ENCODE measurements at places on chromosomes 7 and 10.
A peak's percentile ranks its signal among the peaks of the same experiment; 100 is the strongest.

DNA sequence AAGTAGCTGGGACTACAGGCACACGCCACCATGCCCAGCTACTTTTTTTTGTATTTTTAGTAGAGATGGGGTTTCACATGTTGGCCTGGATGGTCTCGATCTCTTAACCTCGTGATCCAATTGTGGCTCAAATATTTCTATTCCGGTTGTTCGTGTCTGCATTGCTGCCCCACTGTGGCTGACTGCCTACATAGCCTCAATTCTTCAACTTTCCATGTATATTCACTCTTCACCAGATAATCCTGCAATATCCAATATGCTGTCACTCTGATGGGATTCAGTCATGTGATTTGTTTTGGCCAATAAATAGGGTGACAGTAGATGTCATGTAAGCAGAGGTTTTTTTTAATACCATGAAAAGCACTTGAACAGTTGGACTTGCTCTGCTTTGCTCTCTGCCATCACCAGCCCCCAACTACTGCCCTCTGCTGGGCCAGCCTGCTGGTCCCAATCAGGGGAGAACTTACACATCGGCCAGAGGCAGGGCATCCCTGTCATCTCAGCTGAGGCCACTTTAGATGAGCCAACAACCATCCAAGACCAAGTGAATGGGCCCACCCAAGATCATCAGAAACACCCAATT lies 56.7 kb downstream of the NSUN6 start:
- no peak for DNase-seq

DNA sequence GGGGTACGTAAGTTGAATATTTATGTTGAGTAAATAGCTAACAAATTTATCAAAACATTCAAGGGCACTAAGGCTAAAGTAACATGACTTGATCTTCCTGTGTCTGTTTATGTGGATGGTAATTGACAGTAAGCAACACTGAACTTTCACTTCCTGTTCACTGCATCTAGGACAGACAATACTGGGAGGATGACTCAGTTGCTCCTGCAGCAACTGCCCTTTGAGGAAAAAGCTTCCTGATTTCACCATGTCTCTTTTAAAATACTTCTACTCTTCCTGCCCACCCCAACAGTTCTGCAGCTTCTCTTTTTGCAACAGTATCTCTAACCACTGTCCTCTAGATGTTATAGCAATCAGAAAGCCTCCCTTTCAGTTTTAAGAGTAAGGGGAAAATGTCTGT lies 76.6 kb upstream of the HGF start:
- no peak for DNase-seq

DNA sequence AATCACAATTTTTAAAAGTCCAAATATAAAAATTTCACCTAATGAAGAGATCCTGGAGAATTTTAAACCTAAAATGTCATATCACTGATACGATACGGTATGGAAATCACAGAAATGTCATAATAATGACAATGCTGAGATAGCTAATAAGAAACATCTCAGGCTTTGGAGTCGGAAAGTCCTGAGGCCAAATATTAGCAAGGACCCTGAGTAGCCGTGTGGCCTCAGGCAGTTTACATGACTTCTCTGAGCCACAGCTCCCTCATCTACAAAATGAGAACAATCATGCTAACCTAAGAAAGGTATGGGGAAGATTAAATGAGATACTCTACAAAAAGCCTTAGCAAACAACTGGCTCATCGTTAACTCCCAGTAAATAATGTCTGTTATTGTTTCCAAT lies 100.9 kb upstream of the NEBL start:
- no peak for DNase-seq

GRCh38 chr10:102802920-102803534 lies 34.2 kb downstream of the CYP17A1 start:
- peak; percentile 95 for DNase-seq

DNA sequence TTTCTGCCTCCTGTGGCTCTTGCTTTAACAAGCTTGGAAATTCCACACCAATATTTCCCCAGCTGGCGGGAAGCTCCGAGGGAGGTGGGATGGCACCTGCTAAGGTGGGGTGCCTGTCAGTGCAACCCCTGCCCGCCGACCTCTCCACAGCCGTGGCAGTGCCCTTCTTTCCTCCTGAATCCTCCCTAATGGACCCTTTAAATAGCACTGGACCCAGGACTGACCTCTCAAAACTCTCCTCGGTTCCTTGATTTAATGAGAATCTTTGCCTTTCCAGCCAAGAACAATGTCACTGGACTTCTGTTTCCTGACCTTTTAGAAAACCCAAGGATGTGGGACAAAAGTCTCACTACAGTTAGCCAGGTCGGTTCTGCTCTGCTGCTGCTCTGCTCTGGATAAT lies 63.2 kb upstream of the EXOC6 start:
- DNase-seq = no peak

GRCh38 chr7:127413326-127413725 lies 20.8 kb upstream of the ZNF800 start:
- DNase-seq = no peak

- DNase-seq = peak; percentile 63
These were observed at the start of the genes ALKBH4 and LRWD1 for GRCh38 chr7:102464577-102465280. ALKBH4 (minus strand) TSS chr7:102464863; CDS start chr7:102464836, 27 bp downstream. LRWD1 (plus strand) TSS chr7:102464984; CDS start chr7:102465081, 97 bp downstream.

DNA sequence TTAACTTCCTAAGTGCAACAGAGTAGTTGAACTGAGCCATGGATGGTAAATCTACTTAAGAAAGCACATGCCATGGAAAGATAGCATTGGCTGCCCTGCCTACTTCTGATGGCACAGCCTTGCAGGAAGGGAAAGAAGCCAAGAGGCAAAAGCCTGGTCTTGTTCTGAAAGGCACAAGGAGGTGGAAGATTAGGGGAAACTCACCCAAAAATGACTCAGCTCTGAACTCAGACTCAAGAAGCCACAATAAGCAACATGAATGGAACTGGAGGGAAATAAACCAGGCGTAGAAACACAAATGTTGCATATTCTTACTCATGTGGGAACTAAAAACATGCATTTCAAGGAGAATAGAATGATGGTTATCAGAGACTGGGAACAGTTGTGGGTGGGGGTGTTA lies 20.8 kb upstream of the ALOX5 start:
- DNase-seq = no peak

- no peak for DNase-seq
These were observed 12.7 kb downstream of the AP5Z1 start for GRCh38 chr7:4787947-4788626.

DNA sequence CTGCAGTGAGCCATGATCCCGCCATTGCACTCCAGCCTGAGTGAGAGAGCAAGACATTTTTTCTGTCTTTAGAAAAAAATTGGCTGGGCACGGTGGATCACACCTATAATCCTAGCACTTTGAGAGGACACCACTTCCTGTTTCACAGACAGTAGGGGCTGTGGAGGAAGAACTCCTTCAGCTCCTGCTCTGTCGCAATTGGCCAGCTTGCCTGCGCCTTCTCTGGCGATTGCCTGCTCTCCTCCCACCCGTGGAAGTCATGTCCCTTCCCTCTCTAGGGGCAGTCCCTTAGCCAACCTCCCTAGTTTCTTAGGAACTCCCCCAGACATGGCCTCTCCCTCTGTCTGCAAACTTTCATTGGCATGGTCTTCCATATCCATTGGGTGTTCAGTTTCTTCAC lies 8.7 kb downstream of the PDSS1 start:
- DNase-seq = no peak

GRCh38 chr10:13831711-13832141 lies 245.0 kb downstream of the PRPF18 start:
- no peak for DNase-seq

- no peak for DNase-seq
These were observed 5.5 kb downstream of the NOC3L start for GRCh38 chr10:94357193-94357592.

GRCh38 chr10:51029172-51029641 lies 45.1 kb upstream of the PRKG1 start:
- DNase-seq = no peak

DNA sequence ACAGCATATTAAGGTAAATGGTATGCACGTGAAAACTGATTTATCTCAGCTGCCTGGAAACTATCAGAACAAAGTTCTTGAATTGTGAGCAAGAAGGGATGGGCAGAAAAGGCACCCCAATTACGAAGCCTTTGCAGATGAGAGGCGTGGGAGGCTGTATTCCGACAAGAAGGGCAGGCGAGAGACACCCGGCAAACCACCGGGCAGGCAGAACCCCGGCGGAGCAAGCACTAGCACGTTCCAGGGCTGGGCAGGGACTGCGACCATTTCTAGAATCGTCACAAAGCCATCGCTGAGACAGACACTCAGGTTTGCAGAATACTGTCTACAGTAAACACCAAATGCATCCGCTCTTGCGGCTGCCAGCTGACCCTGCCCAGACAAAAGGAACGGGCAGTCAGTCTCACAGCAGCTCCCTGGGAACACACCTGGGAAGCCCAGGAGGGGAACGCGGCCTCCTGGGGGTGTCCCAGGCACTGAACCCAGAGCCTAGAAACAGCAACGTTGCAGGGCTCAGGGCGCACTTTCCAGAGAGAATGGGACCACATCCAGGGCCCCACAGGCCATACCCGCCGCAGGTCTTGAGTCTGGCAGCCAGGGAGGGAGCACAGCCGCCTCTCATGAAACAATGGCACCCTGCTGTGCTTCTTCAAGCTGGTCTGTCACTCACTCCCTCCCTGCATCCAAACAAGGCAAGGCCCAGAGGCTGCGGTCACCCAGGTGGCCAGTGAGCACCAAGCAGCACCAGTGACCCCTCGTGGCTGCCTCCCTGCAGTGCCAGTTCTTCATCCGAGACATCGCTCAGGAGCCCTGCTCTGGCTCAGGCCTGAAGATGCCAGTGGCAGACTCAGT lies 261.9 kb downstream of the PTPRN2 start:
- DNase-seq = no peak

- DNase-seq = no peak
These were observed 24.9 kb downstream of the ZNF783 start for GRCh38 chr7:149286811-149287400.

DNA sequence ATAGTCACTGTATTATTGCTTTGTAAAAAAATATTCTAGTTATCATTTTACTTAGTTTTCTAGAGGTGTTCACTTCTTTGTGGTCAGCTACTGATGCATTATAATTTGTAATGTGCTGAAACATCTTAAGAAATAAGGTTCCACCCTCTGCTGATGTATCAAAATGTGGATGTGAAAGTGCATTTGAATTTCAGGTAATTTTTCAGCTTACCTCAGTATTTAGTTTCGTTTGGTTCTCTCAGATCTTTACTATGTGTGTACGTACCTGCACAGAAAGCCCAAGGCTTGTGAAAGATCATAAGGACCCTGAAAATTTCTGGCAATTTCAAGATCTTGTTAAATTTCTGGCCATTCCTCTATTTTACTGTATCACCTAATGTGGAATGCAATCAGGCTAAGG lies 542.3 kb upstream of the TPK1 start:
- DNase-seq = no peak

DNA sequence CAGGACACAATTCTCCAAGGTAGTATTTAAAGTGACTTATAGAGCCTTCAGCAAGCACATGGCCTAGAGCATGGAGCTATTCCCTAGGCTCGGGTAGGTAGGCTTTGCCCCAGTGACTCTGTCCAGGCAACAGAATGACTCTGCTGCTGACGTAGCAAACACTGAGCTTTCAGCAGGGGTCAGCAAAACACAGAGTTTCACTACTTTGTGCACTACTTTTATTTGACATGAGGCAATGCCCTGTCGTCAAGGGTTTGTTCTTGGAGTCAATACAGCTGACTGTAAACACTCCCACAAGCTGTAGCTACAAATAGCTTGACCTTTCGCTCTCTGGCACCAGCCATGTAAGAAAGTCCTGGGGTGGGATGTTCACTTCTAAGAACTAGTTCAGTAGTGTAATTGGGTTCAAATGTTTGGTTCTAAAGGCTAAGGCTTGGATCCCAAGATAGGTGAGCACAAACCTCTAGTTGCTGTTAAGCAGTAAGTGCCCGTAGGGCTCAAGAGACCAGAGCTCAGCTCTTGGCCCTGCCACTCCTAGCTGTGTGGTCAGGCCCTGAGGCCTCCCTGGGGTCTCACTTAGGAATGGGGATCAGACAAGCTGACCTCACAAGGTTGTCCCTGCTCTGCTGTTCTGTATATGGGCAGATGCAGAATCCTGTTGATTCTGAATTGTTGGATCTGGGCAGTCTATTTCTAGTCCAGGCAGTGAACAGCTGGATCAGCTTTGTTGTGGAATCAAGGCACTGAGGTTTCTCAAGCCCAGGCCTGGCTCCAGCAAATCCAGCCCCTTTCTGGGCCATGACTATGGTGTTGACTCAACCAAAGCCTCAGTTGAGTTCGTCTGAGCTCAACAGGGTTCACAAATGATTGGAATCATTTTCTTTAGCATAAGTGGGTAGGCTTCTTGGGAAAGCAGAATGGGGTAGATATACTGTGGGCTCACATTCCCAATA lies 10.7 kb downstream of the NODAL start:
- no peak for DNase-seq

- no peak for DNase-seq
These were observed 497.6 kb upstream of the LRRN3 start for GRCh38 chr7:110593355-110593754.

DNA sequence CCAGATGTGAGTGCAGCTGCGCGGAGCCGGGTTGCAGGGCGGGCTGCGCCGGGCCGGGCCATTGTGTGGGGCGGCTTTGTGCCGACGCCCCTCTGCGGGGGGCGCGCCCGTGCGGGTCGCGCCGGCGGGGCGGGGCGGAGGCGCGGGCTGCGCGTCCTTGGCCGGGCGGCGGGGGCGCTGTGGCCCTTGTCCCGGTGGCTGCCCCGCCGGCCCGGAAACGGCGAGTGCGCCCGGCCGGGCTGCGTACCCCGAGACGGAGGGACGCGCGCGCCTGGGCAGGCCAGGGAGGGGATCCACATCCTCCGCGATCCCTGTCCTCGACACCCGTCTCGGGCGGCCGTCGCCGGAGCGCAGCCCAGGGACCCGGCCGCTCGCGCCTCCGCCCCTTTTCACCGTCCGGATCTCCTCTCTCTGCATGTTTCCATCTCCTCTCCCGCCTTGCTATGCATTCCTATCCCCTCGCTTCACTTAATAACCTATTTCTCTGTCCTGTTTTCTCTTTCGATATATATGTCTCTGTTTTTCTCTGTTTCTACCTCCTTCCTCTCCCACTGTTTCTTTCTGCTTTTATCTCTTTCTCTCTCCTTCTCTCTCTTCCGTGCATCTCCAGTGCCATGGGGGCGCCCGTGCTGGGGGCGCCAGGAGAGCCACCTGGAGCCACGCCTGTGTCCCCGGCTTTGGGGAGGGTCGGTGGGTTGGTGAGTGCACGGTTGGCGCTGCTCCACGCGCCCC lies 765 bp downstream of the PFKFB3 start:
- DNase-seq = no peak

- no peak for DNase-seq
These were observed 13.9 kb downstream of the MMRN2 start for GRCh38 chr10:86943316-86944030.

GRCh38 chr7:94330269-94331020 lies 64.2 kb upstream of the COL1A2 start:
- no peak for DNase-seq

- DNase-seq = peak; percentile 65
These were observed 44.9 kb upstream of the ANK3 start for GRCh38 chr10:60434418-60435046.

DNA sequence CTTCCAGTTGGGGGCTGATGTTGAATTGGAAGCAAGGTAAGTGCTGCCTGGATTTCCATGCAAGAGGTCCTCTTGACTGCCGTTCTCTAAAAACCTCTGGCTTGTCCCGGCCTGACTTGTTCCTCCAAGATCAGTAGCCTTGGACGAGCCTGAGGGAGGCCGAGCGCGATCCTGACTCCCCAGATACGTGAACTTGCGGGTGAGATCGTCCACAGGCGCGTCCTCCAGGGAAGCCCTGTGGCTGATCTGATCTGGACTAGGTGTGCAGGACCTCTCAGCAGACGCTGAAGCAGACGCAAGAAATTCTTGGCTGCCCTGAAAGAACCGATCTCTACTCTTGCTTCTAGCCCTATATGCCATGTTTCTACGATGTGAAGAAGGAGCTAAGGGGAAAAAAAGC lies 29.7 kb downstream of the ZC3HAV1 start:
- no peak for DNase-seq

- no peak for DNase-seq
These were observed 120.3 kb downstream of the PTEN start for GRCh38 chr10:87983716-87984115.

- no peak for DNase-seq
These were observed 57.2 kb upstream of the ANK3 start for GRCh38 chr10:60446851-60447250.

Data from astrocyte of the cerebellum (primary cell).